ENCODE measurements at places on chromosomes 1 and 21.

DNA sequence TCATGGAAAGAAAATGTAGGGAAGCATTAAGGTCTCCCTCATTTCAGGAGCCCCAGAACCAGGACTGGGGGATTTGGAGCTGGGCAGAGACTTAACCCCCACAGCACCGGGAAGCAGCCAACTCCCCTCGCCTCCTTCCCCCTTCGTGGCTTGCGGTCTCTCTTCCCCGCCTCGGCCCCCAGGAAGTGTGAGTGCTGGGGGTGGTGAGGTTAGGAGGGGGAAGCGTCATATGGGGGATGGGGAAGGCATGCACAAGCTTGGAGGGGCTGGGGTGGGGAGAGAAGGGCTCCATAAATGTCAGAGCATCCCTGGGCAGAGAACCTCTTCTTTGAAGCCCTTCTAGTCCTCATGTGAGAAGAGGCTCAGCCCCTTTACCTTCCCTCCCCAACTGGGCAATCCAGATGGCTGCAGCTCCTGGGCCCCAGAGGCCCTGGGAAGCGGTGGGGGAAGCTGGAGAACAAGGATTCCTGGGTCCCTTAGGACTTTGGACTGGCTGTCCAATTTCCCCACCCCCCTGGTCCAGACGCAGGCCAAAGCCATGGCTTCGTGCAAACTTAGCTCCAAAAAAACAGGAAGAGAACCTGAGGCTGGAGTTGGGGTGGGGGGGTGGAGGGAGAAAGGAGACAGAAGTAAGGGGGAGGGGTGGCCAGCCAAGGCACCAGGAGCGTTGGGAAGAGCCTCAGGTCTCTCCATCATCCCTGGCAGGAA, 7.8 kb downstream of the ZBTB7B start:
- no peak for DNase-seq

DNA sequence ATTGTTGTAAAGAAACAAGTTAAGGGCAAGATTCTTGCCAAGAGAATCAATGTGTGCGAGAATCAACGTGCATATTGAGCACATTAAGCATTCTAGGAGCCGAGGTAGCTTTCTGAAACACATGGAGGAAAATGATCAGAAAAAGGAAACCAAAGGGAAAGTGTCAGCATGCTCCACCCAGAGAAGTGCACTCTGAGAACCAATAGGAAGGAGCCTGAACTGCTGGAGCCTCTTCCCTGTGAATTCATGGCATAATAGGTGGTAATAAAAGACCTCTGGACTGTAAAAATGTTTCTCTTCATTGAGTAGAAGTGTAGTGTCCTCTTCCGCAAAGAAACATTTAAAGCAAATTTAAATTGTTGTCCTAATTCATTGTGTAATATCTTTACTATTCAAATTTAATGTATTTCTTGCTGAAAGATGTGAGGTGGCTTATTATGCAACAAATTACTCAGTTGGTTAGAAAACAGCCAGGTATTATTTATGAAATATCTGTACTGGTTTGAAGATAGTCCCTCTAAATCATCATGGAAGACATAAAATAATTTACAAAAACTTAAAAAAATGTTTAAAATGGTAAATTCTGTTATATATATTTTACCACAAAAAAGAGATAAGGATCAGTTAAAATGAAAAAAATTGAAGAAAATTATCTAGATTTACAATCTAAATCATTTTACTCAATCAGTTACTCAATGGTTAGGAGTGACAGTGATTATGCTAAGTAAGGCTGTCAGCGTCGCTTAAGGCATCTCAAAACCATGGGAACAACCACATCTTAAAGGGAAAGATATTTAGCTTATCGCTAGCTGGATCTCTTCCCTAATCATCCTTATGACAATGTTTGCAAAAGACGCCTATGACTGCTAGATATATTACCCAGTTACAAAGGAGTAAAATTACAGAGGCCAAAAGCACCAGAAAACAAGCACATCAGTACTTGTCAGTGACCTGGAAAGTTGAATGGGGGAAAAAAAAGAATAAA, 31.3 kb downstream of the NVL start:
- peak; percentile 14 for DNase-seq

GRCh38 chr21:28798798-28799197, 193.9 kb downstream of the LTN1 start:
- DNase-seq, result no peak

DNA sequence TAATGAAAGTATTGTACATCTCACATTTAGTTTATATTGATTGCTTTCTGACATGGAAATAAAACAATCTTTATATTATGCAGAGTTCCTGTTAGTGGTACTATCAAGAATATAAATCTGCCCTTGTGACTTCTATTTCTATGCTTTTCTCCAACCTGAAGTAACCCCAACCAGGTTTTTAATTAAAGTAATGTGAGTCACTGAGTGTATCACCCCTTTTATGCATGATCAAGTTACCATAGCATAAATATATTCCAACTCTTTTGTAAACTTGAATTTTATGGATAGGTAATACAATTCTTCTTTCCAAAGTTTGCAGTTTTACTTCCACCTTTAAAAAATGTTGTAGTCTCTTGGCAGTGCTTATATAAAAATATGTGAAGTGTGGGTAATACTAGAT, 532.3 kb downstream of the USP25 start:
- DNase-seq, result no peak

GRCh38 chr1:65729259-65729658, 63.4 kb upstream of the PDE4B start:
- no peak for DNase-seq

- no peak for DNase-seq
Measured at GRCh38 chr1:104989012-104989411, 1239.3 kb downstream of the AMY1C start.

DNA sequence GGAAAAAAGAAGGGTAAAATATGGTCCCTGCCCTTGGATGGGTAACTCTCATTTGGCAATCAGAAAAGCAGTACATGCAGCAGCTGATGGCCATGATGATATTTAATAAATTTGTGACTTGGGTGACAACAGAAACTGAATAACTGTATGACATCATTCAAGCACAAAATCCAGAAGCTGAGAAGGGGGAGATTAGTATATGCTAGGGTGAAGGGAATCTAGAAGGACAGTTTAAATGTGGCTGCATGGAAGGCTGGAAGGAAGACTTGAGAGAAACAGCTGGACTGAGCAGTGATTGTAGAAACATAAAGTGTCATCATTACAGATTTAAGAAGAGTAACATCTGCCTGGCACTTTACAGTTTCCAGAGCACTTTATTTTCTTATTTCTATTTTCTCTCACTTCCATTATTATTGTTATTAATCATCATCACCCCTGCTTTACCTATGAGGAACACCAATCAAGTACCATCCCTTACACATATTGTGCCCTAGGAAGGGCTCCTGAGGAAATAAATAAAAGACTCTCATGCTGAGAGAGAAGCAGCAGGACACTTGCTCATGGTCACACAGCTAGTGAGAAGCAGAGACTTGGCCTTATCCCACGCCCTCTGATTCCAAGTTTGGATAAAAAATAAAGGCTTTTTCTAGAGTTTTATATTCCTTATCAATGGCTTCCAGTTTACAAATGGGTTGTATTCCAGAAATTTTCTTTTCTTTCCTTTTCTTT, 207.2 kb downstream of the PBX1 start:
- no peak for DNase-seq

GRCh38 chr1:205497351-205497750, 7.1 kb upstream of the CDK18 start:
- no peak for DNase-seq

- DNase-seq, result peak; percentile 57
Measured at GRCh38 chr1:24199291-24199900, 12.3 kb upstream of the IFNLR1 start.

DNA sequence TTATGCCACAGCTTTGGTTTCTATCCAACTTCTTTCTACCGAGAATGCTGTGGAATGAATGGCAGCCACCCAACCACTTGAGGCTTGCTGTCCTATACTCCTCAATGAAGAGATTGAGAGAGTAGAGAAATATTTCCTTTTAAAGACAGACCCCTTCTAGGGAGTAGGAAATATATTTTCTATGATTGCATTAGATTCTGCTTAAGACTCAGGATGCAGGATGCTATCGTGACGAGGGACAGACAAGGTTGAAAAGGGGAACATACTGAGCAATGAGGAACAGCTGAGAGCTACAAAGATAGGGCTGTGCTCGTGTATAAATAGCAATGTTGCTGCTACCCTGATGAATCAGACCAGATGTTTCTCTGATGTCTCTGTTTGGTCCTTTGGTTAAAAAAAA, 7.1 kb upstream of the RASAL2 start:
- DNase-seq, result peak; percentile 21

DNA sequence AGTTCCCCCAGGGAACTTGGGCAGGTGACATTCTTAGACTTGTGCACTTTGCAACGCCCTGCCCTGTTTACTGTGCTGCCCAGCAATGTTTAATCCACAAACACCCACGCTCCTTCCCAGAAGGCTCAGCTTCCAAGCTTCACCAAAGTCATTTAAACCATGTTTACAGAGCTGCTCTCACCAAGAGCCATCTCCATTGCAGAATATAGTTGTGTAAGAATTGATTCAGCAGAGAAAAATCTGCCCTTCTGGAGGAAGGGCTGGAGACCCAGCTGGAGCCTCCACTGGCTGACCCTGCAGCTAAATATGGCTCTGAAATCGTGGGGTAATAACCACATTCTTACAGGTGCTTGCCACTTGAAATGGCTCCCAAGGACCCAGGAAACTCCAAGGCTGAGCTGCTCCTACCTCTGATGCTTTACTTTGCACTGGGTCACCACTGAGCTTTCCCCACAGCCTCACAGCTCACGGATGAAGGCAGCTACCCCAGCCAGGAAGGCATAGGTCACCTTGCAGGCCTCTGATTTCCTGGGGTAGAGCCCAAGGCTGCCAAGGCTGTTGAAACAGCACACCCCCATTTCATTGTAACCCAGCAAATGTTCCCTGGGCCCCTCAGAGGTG, 8.7 kb downstream of the CAPN2 start:
- peak; percentile 95 for DNase-seq

DNA sequence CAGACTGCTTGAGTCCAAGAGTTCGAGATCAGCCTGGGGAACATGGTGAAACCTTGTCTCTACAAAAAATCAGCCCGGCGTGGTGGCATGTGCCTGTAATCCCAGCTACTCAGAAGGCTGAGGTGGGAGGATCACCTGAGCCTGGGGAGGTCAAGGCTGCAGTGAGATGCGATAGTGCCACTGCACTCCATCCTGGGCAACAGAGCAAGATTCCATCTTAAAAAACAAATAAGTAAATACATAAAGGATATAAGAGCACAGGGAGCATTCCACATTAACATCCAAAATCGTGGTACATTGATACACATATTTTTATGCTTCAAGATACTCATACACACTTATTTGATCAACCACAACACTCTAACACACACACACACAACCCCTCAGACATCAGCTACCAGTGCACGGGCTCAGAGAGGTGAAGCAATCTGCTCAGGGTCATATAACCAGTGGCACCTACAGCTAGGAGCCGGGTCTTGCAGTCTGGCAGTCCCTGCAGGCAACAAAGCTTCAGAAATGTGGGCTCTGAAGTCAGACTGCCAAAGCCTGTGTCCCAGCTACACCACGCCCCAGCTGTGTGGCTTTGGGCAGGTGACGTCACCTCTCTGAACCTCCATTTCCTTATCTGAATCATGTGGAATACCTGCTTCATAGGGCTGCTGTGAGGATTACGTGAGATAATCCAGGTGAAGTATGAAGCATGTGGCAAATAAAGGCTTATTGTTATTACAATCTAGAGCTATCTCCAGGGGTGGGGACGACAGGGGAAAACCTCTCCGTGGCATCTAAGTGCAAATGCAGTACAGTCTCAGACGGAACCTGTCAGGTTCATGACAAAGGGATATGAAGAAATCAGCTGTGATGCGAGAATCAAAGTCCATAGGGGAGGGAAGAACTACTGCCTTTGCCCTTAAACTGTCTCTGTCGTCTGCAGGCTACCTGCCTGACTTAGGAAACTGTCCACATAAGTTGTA, 4.8 kb upstream of the CRYBG2 start:
- no peak for DNase-seq

DNA sequence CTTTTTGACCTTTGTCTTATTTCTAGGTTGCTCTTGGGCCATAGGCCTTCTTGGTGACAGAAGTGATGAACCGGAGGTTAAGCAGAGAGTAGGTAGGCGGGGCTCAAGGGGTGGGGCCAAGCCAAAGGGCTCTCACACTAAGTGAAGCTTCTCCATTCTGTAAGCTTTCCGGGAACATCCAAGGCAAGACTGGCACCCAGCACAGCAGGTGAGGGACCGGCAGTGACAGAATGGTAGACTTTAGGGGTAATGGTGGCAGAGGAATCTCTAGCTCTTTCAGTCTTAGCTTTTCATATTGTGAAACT, at the start of gene TNFAIP8L2:
Gene TNFAIP8L2 (plus strand): TSS at position 135 of the 305 bp plus-strand sequence. CDS start 2,049 bp downstream, outside the sequence.
- no peak for DNase-seq

DNA sequence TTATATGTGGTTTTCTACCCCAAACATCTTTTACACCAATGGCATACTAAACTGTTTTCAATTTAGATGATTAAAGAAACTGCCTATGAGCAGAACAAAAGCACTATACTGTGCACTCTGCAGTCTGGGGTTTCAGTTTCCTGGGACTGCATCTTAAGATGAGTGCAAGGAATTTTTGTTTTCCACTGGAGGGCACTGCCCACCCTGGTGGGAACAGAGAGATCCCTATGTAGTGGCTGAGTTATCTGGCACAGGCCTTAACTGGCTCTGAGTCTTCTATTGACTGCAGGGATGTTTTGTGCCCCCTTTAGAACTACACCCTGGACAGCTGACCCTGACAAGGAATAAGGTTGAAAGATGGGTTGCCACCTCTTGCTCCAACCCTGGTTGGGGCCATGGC, 12.0 kb downstream of the PROK1 start:
- DNase-seq, result peak; percentile 83

DNA sequence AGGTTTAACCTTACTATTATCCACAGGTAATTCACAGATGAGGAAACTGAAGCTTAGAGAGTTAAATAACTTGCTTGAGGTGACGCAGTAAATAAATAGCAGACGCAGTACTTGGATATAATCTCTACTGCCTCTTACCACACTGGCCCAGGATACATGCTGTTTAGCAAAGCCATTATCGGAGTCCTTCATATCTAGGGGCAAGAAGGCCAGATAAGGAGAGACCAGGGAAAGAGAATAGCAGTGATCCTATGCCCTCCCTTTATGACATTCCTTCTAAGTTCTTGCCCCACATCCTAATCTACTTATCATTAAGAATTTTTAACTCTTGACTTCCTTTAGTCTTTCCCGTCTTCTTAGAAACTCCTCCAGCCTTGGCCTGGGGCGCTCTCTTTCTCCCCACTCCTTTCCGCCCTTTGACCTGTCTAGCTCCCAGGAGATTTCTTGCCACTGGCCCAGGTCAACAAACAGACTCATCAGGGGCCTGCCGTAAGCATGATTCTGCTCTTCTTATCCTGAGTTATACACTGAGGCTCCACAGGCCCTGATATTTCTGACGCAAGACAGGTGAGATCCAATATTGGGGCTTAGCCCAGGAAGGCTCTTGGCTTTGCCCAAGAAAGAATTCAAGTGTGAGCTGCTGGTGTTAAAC, 11.4 kb upstream of the SLAMF1 start:
- peak; percentile 79 for DNase-seq
